H4 (cell line): ENCODE measurements at places on chromosomes 13 and 19. TPM values are rescaled to one million over a fixed set of nuclear protein-coding genes. Genes with fewer than 3 reads are reported as not detected.

- DNase-seq: no peak
Measured at GRCh38 chr13:29844441-29844840, 6.0 kb downstream of the UBL3 start.

- peak; percentile 61 for DNase-seq
Measured at GRCh38 chr19:7883796-7884570, 4.3 kb upstream of the LRRC8E start.

- DNase-seq: no peak
Measured at GRCh38 chr19:3095441-3096191, 1.5 kb downstream of the GNA11 start.

GRCh38 chr13:49676581-49677298 lies 14.5 kb downstream of the EBPL start:
- no peak for DNase-seq

DNA sequence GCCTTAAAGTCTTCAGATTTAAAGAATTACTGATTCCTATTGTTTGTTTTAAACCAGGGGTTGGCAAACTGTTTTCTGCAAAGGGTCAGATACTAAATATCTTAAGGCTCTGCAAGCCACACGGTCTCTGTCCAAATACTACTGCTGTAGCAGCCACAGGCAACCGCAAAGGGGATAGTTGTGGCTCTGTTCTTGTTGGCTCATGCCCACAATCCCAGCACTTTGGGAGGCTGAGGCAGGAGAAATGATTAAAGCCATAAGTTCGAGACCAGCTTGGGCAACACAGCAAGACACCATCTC lies 22.4 kb downstream of the RANBP3 start:
- DNase-seq: no peak

Gene POU4F1
- not detected in 2 replicates for total RNA-seq

- no peak for DNase-seq
Measured at GRCh38 chr13:25380741-25381324, 9.1 kb downstream of the ATP8A2 start.
